Aorta (tissue), 5 donors: ENCODE measurements at places on chromosomes 1 and 21. TPM values are rescaled to one million over a fixed set of nuclear protein-coding genes. Genes with fewer than 3 reads are reported as not detected.
A peak's percentile ranks its signal among the peaks of the same experiment; 100 is the strongest.

GRCh38 chr1:244992833-244993232 lies 128.5 kb upstream of the HNRNPU start:
- no peak overlapping the region for H3K27ac ChIP-seq
- H3K4me3 ChIP-seq = no peak overlapping the region
- no peaks in the 10 kb centered on the region for H3K27me3 ChIP-seq
- DNase-seq = no peak
- H3K36me3 ChIP-seq = no peaks in the 10 kb centered on the region

Gene RNU1-3
- total RNA-seq = 7,231 TPM

DNA sequence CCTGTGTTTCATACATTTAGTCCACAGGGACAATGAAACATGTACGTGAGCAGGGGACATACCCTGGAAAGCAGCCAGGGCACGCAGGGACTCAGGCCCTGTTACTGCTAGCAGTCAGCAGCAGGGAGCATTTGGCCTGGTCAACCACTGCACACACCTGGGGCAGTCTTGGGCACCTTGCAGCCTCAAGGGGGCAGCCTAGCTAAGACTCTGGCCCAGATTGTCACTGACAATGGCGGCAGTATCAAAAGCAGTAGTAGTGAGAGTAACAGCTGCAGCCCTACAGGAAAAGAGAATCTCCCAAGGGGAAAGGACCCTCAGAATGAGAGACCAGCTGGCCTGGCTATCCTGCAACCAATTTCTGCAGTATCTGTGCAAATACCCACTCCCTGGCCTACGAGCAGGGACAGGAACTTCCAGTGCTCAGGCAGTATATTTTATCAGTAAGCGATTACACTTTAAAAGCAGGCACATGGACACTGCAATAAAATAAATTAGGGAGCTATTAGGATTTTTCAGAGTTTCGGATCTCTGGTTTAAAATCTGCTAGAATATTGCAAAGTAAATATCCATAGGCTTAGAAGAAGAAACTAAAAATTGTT lies 475.6 kb downstream of the LTN1 start:
- H3K27me3 ChIP-seq = no peaks in the 10 kb centered on the region
- H3K27ac ChIP-seq = no peak overlapping the region
- no peak overlapping the region for H3K4me3 ChIP-seq
- H3K36me3 ChIP-seq = no peaks in the 10 kb centered on the region
- peak; percentile 79 for DNase-seq

DNA sequence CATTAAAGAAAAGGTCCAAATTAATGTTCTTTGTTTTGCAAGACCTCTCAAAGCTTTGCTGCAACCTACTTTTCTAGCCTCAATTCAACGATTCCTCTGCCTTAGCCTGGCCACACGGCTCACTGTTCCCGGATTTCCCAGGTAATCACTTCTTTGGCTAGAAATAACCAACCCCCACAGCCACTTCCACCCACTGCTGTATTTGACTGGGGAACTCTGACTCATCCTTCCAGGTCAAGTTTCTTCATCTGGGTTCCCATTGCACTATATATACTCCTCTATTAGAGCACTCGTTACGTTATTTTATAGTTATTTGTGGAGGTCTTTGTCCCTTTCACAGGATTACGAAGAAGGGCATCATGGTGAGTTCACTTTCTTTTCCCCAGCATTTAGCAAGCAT lies 185.9 kb downstream of the CACNA1E start:
- no peak overlapping the region for H3K4me3 ChIP-seq
- DNase-seq = no peak
- no peaks in the 10 kb centered on the region for H3K4me1 ChIP-seq
- no peaks in the 10 kb centered on the region for H3K36me3 ChIP-seq

Gene HMCN1
- total RNA-seq = 24.2 TPM

Gene MPL
- 0.52 TPM for total RNA-seq

DNA sequence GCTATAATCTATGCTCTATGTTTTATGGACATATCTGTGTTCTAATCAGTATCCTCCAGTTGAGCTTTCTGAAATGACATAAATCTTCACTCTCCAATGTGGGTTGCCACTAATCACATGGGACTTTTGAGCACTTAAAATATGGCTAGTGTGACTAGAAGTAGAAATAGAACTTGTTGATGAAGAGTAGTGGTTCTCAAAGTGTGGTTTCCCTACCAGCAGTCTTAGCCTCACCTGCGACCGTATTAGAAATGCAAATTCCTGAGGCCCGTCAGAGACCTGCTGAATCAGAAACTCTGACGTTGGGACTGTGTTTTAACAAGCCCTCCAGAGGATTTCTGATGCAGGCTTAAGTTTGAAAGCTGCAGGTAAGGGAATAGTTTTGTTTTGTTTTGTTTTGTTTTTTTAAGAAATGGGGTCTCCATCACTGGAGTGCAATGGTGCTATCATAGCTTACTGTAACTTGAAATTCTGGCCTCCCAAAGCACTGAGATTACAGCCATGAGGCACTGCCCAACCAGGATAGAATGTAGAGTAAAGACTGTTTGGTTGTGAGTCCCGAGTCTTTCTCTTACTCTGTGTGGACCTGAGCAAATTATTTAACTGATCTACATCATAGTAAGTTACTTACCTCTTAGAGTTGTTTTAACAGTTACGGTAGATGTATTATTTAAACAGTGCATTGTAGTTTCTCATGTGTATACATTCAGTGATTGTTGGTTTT lies 21.7 kb downstream of the GLRX2 start:
- no peaks in the 10 kb centered on the region for H3K27me3 ChIP-seq
- no peaks in the 10 kb centered on the region for H3K36me3 ChIP-seq
- DNase-seq = no peak
- no peak overlapping the region for H3K27ac ChIP-seq
- H3K4me1 ChIP-seq = no peaks in the 10 kb centered on the region

Gene DIO1
- total RNA-seq = not detected

DNA sequence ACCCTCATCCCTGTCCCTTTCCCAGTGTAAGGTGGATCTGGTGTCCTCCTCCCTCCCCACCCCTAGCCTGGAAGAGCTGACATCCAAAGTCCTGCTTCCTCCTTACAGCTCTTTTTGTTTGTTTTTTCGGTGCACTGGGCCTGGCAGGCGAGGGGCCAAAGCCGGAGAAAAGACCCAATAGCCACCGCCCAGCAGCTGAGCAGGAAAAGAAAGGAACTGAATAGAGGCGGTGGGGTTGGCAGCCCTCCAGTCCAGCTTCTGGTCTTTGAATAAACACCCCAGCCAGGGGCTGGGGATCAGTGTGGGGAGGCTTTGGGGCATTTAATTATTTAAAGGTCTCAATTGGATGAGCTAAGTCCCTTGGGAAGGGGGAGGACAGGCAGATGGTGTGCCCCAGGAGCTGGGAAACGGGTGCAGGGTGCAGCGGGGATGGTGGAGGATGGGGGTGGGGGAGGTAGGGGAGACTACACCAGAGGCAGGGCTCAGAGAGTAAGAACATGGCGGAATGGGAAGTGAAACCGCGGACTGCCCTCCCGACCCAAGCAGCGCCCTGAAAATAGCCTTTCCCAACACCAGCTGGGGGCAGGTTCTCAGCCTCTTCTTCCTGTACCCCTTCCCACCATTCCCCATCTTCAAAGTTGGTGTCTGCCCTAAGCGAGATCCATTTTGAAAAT lies 20.2 kb downstream of the BTG2 start:
- no peak overlapping the region for H3K27ac ChIP-seq
- peak; percentile 87 for DNase-seq
- no peaks in the 10 kb centered on the region for H3K27me3 ChIP-seq
- no peaks in the 10 kb centered on the region for H3K4me1 ChIP-seq
- H3K36me3 ChIP-seq = no peaks in the 10 kb centered on the region

DNA sequence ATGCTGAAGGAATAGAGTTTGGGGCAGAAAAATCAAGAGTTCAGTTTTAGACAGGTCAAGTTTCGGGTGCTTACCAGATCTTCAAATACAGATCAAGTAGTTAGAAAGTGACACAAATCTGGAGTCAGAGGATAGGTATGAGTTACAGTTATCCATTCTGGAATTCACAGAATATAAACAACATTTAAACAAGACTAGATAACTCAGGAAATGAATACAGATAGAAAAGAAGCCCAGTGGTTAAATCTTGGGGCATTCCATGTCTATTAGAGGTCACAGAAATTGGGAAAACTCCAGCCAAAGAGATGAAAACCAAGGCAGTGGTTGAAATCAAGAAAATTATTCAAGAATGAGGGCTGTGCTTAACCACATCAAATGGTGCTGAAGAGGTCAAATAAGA lies 187.0 kb upstream of the HP1BP3 start:
- no peak for DNase-seq
- H3K4me1 ChIP-seq = no peaks in the 10 kb centered on the region
- no peaks in the 10 kb centered on the region for H3K27me3 ChIP-seq

Gene SLC22A15
- total RNA-seq = 6.6 TPM

- no peaks in the 10 kb centered on the region for H3K4me1 ChIP-seq
- peak; percentile 96 for DNase-seq
- H3K36me3 ChIP-seq = no peaks in the 10 kb centered on the region
- H3K27me3 ChIP-seq = no peaks in the 10 kb centered on the region
- peak within 1 kb of the TSS; percentile 38 for H3K4me3 ChIP-seq
- H3K27ac ChIP-seq = no peak within 1 kb of the TSS
Observed at GRCh38 chr1:109667452-109668122, at the start of gene GSTM2. GSTM2 (plus strand) TSS chr1:109668057; CDS start chr1:109668116, 59 bp downstream.

- DNase-seq = no peak
- no peak overlapping the region for H3K4me3 ChIP-seq
- no peak overlapping the region for H3K27ac ChIP-seq
- H3K36me3 ChIP-seq = no peaks in the 10 kb centered on the region
- H3K27me3 ChIP-seq = no peaks in the 10 kb centered on the region
- no peaks in the 10 kb centered on the region for H3K4me1 ChIP-seq
Observed at GRCh38 chr21:39720126-39720778, 24.7 kb upstream of the IGSF5 start.

- H3K4me1 ChIP-seq = no peaks in the 10 kb centered on the region
- H3K4me3 ChIP-seq = no peak overlapping the region
- H3K27me3 ChIP-seq = no peaks in the 10 kb centered on the region
- no peak overlapping the region for H3K27ac ChIP-seq
- DNase-seq = no peak
- H3K36me3 ChIP-seq = no peaks in the 10 kb centered on the region
Observed at GRCh38 chr1:198970916-198971315, 332.1 kb downstream of the PTPRC start.

Gene CLCA4
- total RNA-seq = 0.18 TPM

GRCh38 chr1:48245106-48245505 lies 22.6 kb downstream of the SLC5A9 start:
- H3K27ac ChIP-seq = no peak overlapping the region

Gene ZSWIM5
- total RNA-seq = 2.1 TPM
